ENCODE measurements at places on chromosomes 1 and 21.

DNA sequence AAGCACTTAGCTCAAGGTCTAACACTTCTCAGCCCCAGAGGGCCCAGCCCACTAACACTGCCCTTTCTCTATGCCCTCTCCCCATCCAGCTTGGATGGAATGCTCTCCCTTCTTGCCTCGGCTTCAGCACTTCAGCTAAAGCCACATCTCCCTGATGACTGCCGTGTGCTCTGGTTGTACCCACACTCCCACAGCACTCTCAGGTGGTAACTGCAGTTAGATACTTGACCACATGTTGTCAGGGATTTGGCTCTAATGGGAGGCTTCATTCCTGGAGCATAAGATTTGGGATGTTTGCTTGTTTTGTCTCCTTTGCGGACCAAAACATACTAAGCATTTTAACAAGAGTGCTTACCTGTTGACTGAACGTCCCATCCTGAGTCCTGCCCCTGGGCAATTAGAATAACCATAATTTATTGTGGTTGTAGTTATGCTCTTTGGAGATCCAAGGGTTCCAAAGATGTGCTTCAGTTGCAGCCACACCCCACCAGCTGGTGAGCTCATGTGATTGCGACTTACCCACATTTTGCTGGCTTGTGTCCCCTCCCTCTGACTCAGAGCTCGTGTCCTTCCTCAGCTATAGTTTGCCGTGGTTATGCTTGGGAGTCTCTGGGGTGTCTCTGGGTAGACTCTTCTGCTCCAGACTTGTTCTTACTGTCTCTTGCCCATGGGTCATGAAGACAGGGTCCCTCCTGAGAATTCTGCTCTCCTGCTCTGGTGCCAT is 7.7 kb upstream of the SLC26A9 start:
- DNase-seq, result no peak

- DNase-seq, result no peak
Measured at GRCh38 chr1:165580931-165581871, 37.4 kb downstream of the LRRC52 start.

DNA sequence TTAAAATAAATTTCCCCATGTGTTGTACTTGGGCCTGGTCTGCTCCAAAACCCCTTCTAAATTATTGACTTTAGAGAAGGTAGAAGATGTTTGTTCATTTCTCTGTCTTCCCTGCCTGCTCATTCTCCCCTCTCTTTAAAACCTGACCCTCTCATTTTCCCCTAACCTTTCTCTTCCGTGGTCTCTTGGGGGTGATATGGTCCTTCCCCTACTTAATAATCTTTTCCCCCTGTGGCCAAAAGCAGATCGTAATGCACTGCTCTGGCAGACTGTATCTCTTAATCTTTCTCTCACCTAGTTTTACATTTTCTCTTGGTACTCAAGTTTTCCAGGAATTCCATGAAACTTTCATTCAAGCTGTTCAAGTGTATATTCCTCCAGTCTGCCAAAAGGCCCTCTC is 301.7 kb downstream of the TTLL7 start:
- DNase-seq, result no peak

DNA sequence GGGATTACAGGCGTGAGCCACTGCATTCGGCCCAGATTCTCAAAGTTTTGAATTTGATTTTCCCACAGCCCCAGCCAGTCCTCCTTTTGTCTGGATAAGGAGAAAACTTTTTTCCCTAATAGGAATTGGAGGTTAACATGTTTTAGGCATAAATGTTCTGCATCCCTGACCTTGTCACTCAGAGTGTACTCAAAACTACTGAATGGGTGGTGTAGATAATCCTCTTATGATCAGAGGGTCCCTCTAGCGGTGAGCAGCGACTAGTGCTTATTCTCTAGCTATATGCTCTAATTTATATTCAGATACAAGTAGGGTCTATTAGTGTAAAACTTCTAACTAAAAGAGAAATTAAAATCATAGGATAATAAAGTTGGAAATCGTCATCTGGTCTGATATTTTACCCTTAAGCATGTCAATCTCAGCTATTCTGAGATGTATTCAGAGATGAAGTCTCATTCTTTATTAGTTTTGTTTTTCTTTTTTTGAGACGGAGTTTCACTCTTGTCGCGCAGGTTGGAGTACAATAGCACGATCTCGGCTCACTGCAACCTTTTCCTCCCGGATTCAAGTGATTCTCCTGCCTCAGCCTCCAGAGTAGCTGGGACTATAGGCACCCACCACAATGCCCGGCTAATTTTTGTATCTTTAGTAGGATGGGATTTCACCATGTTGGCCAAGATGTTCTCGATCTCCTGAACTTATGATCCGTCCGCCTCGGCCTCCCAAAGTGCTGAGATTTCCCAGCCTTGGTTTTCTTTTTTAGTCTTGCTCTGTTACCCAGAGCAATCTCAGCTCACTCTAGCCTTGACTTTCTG is 2.7 kb upstream of the PSMD4 start:
- DNase-seq, result peak; percentile 83

GRCh38 chr1:207054491-207054890 is 1.4 kb downstream of the PFKFB2 start:
- no peak for DNase-seq

- peak; percentile 55 for DNase-seq
Measured at GRCh38 chr1:235093013-235093695, 35.5 kb downstream of the TOMM20 start.

DNA sequence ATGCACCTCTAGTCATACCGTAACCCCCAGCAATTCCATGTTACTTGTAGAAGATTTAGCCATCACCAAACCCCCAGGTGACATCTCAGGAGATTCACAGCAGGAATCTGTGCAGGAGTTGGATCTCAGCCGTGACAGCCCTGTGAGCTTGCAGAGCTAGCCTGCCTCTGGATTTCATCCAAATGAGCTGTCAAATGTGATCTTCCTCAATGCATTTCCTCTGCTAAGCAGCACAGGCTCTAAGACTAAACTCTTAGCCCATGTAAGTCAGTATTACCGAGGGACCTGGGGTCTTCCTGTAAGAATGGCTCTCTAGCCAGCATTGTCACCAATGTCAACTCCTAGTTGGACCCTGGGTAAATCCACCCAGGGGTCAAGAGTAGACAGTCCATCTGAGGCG is 41.7 kb downstream of the UMODL1 start:
- DNase-seq, result no peak

- no peak for DNase-seq
Measured at GRCh38 chr1:104229860-104230259, 480.2 kb downstream of the AMY1C start.

DNA sequence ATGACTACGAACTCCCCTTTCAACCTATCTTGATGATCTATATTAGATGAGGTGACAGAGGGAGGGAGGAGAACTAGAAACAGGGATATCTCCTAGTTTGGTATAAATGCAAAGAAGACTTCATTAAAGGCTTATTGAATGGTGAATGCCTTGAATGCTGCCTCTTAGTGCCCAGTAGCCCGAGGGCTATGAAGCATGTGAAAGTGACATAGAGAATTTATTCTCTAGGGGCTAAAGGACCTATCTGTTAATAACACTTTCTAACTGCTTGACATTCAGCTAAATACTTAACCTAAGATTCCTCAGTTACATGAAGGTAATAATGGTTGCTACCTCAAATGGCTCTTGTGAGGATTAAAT is 764.1 kb downstream of the LTN1 start:
- no peak for DNase-seq

DNA sequence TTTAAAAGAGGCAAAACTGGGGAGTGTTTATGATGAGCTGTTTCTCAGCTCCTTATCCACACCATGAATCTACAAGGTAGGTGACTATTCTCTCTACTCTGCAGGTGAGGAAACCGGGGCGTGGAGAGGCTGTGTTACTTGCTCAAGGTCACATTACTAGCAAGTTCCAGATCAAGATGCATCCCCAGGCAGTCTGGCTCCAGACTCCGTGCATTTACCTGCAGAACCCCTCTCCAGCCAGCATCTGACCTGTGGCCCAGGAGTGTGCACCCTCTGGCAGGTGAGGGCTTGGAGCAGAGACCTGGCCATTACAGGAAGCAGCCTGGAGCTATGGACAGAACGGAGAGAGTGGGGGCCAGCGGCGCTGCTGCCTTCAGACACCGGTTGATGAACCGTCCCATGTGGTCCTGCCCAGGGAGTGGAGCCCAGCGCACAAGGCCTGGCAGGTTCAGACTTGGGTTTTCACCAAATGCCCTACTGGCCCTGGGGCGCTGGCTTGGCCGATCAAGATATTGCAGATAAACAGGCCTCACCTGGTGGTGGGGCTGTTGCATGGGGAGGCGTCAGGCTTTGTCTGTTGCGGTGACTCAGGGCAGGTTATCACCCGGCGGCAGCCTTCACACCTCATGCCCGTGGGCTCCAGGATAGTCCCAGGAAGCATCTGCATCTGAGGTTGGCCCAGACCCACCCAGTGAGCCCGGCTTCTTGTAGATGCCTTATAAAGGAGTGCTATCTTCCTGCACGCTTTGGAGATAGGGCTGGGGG is 29.2 kb upstream of the WNT4 start:
- DNase-seq, result no peak

- DNase-seq, result no peak
Measured at GRCh38 chr1:33842348-33842747, 21.5 kb upstream of the HMGB4 start.

GRCh38 chr1:93846206-93846991 is 32.6 kb downstream of the DNTTIP2 start:
- peak; percentile 93 for DNase-seq

DNA sequence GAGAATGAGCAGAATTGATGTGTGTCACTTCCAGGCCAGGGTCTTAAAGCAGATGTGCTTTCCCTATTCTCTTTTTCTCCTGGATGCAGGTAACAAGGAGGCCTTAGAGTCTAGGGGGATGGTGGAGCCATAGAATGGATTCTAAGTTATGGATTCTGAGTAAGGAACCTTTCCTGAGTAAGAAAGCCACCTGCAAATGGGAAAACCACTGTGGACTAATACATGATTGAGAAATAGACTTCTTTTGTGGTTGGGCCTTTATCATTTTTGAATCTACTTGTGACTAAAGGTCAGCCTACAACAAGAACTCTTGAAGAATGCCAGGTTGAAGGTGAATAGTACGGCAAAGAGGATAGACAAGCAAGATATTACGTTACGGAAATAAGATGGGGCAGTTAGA is 116.1 kb downstream of the CDC7 start:
- no peak for DNase-seq

- peak; percentile 91 for DNase-seq
Measured at GRCh38 chr1:159936273-159936904, 9.0 kb downstream of the IGSF9 start.

DNA sequence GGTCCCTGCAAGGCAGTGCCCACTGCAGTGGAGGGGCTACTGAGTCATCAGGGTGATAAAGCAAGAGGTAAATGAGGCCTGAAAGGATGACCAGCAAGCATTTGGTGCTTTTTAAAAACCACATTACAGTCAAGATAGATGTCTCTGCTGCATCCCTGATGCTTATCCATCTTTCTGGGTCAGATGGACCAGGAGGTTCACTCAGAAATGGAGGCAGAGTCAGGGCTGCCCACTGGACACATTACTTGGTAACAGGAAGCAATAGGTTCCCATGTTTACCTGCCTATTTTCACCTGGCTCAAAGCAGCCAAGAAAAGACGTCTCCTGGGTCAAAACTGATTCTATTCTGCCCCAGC is 3.6 kb downstream of the SPATA46 start:
- DNase-seq, result no peak

GRCh38 chr21:25191141-25191540 is 416.1 kb downstream of the MRPL39 start:
- DNase-seq, result no peak

- DNase-seq, result no peak
Measured at GRCh38 chr1:103949779-103950178, 200.1 kb downstream of the AMY1C start.

DNA sequence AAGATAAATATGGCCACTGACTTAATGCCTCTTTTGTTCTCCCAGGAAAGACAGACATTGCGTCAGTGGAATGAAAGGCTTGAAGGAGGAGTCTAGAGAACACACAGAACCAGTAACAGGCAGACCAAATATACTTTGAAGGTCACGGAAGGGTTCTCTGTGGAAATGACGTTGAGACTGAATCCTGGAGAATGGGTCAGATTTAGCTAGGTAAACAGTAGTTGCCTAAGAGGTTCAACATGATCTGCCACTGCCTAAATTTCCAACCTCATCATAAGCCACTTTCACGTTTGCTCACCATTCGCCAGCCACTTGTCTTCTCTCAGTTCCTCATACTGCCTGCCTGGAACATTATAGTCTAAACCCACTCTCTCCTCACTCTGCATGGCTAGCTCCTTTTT is 20.5 kb downstream of the PLA2G4A start:
- DNase-seq, result no peak

DNA sequence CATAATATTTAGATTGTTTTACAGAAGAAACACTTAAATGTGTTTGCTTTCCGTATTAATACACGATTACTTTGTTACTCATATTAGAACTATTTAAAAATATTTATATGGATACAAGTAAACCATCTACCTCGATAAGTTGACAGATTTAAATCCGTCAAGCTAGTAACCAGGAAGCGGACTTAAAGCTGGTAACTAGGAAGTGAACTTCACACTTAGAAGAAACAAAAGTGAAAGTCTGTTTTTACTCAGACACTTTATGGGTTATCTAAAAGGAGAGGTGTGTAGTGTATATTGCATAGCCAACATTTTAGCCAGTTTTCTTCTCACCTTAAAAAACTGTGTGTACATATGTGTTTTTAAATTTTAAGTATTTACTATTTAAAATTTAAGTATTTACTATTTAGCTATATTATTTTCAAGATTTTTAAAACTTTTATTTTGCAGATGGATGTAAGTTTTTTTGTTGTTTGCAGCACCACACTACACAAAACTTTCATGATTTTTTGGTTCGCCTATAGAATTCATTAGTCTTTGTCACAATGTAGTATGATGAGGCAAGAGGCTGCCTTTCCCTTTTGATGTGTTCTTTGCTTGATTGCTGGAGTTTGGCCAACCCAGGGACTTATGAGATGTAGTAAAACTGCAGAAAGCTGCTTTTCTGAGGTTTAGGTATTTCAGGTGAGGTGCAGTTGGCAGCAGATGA is 2.7 kb downstream of the USP25 start:
- peak; percentile 36 for DNase-seq

- peak; percentile 6 for DNase-seq
Measured at GRCh38 chr1:244653439-244654107, 647 bp downstream of the DESI2 start.

DNA sequence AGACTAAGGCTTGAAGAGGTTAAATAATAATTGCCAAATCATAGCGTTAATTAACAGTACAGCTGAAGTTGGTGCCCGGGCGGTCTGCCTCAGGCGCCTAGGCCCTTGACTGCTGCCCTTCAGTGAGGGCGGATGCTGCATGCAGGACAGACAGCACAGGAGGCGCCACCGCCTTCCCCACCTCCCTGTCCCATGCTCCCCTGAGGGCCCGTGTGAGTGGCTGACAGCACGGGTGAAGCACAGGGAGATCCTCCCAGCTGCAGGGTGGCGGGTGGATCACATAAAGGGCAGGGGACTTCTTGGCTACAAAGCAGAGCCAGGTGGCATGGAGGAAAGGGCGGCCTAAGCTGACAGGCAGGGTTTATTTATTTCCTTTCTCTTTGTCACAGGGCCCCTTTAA is 49.1 kb downstream of the DDX20 start:
- DNase-seq, result peak; percentile 16

- no peak for DNase-seq
Measured at GRCh38 chr1:208874915-208875314, 630.7 kb upstream of the PLXNA2 start.
